ENCODE measurements at places on chromosomes 2 and 18. TPM values are rescaled to one million over a fixed set of nuclear protein-coding genes. Genes with fewer than 3 reads are reported as not detected.

- no peak for DNase-seq
Observed at GRCh38 chr2:24420373-24420772, 60.0 kb upstream of the ITSN2 start.

- peak; percentile 78 for DNase-seq
Observed at GRCh38 chr2:72148837-72149555, 1.3 kb upstream of the CYP26B1 start.

GRCh38 chr2:190618030-190618429 lies 30.9 kb upstream of the NAB1 start:
- no peak for DNase-seq

GRCh38 chr2:108067820-108068405 lies 81.6 kb downstream of the SLC5A7 start:
- DNase-seq = no peak

- no peak for DNase-seq
Observed at GRCh38 chr18:41761333-41762018, 193.6 kb upstream of the PIK3C3 start.

DNA sequence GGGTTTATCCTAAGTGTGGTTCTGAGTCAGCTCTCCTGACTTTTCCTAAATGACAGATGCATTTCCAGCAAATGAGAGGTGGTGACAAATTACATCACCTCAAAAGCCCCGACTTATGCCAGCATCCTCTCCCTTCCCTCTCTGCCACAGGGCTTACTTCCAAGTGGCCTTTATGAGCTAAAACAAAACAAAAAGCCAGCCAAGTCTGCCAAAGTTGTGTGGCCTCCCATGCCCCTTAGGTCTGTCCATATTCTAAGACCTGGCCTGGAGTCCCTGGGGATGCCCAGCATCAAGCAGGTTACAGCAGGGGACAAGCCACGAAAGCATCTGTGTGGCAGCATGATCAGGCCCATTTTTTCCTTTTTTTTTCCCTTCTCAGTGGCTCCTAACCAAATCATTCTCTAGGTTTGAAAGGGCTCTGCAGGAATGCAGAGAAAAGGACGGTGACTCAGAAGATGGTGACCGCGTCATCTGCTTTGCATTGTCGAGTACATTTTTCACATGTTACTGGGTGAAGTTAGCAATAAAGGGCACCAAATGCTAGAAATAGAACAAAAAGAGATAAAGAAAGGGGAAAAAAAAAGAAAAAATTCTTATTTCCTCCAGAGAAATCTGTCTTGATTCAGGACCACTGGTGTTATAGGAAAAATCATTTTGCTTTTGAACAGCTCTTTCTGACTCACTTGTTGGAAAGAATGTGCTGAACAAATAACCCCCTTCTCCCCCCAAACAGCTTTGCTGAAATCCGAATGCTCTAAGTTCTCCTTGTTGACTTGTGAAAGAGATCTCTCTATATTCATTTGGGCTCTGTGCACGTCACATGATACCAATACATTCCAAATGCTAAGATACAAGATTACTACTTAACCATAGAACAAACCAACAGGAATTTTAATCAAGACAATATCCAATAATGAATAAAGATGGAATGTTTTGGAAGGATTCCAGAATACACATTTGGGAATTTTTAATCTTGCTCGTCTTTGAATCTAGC lies 178.7 kb downstream of the EN1 start:
- peak; percentile 24 for DNase-seq

Gene BMP10
- not detected for total RNA-seq

Gene KIAA2012
- total RNA-seq = not detected

- no peak for DNase-seq
Observed at GRCh38 chr2:207073801-207074678, 91.7 kb downstream of the KLF7 start.

Gene ORC4
- 165 TPM for total RNA-seq

Gene EVA1A
- total RNA-seq = 2.8 TPM

- peak; percentile 91 for DNase-seq
Observed at GRCh38 chr2:70861777-70862625, 26.4 kb upstream of the CD207 start.

- peak; percentile 93 for DNase-seq
Observed at GRCh38 chr2:160269803-160270570, 69.9 kb upstream of the ITGB6 start.

DNA sequence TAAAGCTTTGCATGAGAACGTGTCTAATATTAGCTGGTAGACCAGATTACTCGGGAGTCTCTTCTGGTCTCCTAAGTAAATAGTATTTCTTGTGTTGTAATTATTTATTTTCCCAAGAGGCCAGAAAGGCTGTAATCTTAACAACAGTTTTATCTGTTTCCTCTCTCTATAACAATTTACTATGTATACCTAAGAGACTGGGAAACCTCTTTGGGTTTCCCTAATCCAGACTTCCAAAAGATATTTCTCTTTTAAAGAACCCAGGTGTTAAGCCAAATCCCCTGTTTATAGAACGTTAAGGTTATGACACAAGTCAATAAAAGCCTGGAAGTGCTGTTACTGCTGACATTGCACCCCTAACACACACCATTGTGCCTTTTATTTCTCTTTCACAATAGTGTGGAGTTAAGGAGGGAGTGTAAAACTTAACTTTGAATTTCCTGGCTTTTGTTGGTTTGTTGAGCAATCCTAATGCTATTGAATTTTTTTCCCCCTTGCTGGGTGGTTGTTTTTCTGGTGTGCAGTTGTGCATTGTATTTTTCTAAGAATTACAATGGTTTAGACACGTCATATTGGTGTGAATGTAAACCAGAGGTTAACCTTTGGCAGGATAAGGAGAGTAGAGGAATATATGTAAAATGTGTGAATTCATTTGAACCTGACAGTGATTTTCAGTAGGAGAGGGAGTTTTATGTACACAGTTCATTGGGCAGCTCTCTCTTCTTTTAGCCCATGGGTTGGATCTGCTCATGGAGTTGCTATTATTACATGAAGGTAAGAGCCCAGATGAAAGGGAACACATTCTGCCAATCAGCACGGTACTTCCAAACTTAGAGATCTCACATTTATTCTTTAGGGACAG lies 192.8 kb downstream of the MTX2 start:
- no peak for DNase-seq

DNA sequence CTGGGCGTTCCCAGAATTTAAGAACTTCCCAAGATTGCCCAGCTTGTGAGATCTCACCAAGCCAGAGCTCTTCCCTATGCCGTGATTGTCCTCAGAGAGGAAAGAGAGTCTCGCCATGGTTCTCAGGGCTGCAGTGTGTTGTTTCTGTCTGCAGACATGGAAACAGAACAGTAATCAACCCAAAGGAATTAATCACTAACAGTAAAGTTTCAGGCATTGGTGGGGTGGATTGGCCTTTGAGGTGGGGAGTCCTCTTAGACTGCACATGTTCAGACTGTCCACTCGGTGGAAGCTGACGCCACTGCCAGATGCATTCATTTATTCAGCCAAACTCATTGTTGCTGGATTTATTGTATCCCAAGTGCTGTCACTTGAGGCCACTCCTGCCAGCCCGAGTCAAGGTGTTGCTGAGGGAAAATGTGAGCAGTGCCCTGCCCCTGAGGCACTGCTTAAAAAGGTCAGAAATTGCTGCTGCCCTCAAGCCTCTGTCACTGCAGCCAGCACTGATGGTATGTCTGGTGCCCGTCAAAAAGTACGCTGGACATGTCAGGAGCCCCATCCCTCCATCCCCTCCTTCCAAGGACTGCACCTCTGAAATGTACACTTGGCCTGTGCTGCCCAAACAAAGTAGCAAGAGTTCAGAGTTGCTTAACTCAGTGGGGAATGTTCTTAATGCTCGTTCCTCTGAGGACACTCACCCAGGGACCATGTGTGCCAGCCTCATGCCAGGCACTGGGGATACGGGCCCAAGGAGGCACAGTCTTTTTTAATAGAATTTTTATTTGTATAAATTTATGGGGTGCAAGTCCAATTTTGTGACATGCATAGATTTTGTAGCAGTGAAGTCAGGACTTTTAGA lies 201.0 kb downstream of the GLI2 start:
- DNase-seq = no peak

GRCh38 chr2:240465268-240465764 lies 29.9 kb downstream of the GPC1 start:
- DNase-seq = no peak

GRCh38 chr18:11145413-11146191 lies 3.8 kb downstream of the PIEZO2 start:
- DNase-seq = no peak

Gene CHST9
- 1.3 TPM for total RNA-seq

- no peak for DNase-seq
Observed at GRCh38 chr2:68388772-68389171, 23.7 kb downstream of the PLEK start.

DNA sequence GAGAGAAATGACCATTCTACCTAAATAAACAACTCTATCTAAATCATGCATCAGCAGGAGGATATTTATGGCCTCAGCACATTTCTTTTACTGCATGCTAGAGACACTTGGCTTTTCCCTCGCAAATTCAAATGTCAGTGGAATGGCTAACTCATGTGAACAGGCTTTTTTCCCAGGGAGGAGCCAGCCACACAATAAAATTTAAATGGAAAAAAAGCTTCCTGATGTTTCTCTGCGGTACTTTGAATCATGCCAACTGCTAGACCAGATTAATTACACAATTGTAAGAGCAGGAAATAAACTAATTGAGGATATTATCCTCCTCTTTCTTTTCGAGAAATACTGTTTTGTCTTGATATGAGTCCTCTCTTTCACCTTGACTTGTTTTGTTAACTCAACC lies 676.3 kb downstream of the IRS1 start:
- DNase-seq = no peak

- DNase-seq = no peak
Observed at GRCh38 chr2:23944527-23944926, 4.3 kb downstream of the UBXN2A start.

DNA sequence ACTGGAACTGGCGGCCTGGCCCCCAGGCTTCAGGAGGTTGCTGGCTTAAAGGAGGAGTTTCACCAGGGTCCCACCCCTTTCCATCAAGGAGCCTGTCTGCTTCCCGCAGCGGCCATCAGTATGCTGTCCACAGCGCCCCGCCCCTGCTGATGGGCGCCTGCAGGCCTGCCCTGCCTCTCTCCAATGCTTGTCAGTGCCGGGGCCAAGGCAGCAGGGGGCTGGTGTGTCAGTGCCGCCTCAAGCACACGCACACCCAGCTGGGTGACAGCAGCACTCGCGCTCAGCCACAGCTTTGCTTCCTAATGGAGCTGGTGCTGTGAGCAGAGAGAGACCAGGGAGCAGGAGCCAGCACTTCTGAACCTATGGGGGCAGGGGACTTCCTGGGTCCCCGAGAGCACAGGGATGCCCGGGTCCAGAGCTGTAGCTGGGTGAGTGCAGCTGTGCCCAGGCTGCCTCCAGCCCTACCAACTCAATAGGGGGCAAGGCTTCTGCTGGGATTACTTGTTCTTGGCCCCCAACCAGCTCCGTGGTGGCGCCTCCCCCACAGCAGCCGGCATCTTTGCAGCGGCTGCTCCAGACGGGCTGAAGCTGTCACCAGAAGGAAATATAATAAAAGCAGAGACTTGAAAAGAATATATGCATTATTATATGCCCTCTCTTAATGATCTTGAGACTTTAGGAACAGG lies 377.2 kb upstream of the LRATD1 start:
- DNase-seq = peak; percentile 30

DNA sequence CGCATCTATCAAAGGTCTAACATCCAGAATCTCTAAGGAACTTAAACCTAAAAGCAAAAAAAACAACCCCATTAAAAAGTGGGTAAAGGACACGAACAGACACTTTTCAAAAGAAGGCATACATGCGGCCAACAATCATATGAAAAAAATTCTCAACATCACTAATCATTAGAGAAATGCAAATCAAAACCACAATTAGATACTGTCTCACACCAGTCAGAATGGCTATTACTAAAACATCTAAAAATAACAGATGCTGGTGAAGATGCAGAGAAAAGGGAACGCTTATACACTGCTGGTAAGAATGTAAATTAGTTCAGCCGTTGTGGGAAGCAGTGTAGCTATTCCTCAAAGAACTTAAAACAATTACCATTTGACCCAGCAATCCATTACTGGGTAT lies 38.0 kb downstream of the PPP3R1 start:
- no peak for DNase-seq

- no peak for DNase-seq
Observed at GRCh38 chr2:88692187-88692586, 714 bp downstream of the RPIA start.

DNA sequence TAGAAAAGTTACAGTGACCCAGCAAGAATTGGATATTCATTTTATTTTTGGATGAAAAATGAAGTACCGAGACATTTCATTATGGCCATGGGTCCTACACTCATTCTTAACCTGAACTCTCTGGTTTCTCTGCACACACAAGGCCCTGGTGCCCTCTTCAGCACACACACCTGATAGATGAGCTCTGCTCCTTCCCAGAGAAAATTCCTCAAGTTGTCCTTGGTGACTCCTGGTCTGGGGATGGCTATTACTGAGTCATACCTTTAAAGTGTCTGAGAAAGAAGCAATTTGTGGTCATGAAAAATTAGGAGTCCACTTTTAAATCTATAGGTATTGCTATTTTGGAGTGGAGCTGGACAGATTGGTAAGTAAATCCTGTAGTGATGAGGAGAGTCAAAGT lies 311.5 kb downstream of the CDH2 start:
- DNase-seq = no peak

GRCh38 chr2:12970861-12971260 lies 254.1 kb downstream of the TRIB2 start:
- no peak for DNase-seq

Gene TMEM163
- total RNA-seq = 0.95 TPM

Gene SMYD1
- not detected for total RNA-seq

DNA sequence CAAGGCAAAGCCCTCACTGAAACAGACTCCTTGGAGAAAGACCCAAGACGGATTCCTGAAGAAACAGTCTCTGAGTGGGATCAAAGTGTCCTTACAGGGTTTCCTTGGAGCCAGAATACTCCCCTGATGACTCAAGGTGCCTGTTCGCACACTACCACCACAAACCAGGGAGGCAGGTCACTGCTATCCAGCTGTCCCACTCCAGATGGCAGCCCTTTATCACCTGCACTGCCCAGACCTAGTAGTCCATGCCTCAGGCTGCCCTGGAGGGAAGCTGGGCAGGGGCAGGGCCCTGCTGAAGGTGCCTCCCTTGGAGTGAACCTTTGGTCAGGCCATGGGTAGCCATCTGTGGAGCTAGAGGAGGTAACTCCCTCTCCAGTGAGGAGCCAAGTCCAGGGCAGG lies 34.1 kb downstream of the TRABD2A start:
- DNase-seq = no peak

DNA sequence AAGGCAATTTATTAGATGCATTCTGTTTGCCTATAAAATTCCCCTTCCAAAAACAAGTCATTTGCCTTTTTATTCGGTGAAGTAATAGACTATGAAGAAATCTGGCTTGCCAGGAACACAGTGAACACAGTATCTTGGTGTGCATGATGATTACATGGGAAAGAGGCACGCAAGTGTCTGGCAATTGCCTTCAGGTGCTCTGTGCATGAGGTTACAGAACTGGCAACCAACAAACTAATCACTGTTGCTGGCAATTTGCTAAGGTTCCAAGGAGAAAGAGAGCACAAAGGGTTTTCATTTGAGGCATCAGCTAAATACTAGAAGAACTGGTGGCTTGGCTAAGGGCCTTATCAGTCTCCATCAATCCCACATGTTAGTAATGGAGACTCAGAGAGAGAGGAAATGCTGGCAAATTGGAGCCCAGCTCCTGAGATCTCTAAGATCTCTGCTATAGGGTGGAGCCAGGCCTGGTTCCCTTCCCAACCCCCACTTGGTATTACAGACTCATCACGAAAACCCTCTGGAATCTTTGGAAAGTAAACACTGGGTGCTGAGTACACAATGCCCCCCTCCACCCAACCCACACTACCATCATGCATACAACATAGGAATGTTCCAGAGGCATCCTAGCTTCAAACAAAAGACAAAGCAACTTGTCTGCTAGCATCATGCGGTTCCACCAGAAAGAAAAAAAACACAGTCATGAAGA lies 10.4 kb downstream of the RNF152 start:
- DNase-seq = no peak

GRCh38 chr18:14768241-14768640 lies 20.3 kb downstream of the ANKRD30B start:
- DNase-seq = no peak
